ENCODE measurements at places on chromosomes 3 and 15. TPM values are rescaled to one million over a fixed set of nuclear protein-coding genes. Genes with fewer than 3 reads are reported as not detected.

DNA sequence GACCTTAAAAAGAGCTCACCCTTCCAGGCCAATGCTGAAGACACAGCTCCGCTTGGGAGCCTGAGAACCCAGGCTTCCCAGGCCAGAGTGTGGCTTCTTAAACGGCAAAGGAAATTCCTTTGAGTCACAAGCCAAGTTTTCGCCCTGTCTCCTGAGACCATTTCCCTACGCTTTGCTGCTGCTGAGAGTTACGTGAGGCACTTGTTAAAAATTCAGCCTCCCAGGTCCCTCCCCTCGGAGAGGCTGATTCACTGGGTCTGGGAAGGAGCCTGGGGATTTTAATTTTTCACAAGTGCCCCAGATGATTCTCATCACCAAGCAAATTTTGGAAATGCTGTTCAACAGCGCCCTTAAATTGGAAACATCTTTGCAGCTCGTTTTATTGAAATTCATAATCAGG, 25.5 kb downstream of the RLBP1 start:
- DNase-seq: no peak

GRCh38 chr3:66248641-66249040, 27.8 kb downstream of the SLC25A26 start:
- DNase-seq: no peak

DNA sequence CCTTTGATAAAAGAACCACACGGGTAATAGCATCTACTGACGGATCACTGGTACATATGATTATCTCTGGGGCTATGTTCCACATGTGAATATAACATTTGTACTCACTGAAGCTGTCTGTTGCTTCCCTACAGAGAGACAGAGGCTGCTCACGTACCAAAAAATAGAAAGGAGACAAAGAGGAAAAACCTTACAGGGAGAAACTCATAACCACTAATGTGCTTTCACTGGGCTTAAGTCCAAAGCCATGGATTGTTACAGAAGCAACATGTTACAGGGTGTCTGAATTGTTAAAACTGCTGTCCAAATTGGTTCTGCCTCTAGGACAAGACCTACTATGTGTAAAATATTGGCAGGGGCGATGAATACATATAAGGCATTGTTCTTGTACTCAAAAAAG, 311.9 kb downstream of the FOXP1 start:
- DNase-seq: no peak

DNA sequence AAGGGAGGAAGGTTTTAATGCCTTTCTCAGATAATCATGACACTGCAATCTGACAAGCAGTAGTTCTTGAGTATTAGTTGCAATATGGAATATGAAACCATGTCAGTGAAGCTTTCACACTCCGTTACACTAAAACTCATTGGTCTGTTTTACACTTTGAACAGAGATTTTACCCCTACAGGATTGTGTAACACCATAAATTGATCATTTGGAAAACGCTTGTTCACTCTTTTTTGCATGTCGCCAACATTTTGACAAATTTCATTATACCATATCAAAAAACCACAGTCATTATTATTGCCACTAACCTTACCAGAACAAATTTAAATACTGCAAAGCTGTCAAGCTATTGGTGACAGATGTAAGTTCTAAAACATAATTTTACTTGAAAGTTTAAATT, 404.8 kb upstream of the THBS1 start:
- DNase-seq: no peak

DNA sequence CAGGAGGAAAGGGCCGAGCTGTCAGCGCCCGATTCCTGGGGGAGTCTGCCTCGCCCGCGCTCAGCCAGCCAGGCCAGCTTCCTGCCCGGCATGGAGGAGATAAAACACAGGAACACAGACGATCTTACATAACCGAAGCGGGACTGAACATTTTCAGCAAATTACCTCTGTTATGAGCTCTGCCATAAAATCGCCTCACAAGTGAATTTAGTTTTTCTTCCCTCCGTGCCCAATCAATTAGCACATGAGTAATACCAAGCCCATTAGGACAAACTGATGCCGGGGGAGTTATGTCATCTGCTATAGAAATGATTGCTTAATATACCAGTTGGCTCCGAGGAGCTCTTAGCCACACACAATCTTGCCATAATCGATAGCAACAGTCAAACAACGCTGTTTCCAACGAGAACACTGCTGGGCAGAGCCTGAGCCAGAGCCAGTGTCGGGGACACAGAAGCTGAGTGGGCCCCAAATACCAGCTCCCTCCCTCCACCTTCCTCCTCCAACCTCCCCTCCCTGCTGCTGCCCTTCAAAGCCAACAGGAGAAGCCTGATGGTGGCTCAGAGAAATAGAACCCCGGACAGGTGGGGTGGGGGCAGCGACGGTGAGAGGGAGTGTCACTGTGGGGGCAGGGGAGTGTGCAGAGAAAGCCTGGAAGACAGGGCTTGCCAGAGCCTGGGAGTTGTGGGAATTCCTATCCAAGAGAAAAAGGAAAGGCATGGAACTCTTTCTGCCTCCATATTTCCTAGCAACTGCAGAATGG, 279.4 kb upstream of the TLE3 start:
- DNase-seq: no peak

Gene POPDC2
- 1.3 TPM for total RNA-seq

All from OCI-LY7 (cell line).